ENCODE measurements at places on chromosomes 1 and 21. TPM values are rescaled to one million over a fixed set of nuclear protein-coding genes. Genes with fewer than 3 reads are reported as not detected.

Gene OR14A16
- not detected for total RNA-seq

Gene IGSF5
- not detected for total RNA-seq

Gene DYNLT4
- 0.83 TPM for total RNA-seq

DNA sequence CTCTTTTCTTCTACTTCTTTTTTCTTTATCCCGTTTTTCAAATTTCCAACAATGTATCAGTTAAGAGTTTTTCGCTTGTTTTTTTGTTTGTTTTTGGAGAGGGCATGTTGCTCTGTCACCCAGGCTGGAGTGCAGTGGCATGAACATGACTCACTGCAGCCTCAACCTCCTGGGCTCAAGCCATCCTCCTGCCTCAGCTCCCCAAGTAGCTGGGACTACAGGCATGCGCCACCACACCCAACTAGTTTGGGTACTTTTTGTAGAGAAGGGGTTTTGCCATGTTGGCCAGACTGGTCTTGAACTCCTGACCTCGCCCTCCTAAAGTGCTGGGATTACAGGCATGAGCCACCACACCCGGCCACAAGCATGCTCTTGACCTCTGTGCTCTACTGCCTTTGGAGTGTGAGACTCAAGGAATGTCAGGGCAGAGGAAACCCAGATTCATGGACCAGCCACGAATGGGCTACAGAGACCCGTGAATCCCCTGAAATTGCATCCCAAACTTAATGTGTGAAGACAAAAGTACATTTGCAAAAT is 65.1 kb upstream of the HSD17B7 start:
- no peak overlapping the region for H3K4me3 ChIP-seq
- no peaks in the 10 kb centered on the region for H3K4me1 ChIP-seq
- H3K27ac ChIP-seq, result no peak overlapping the region
- no peak for DNase-seq
- no peaks in the 10 kb centered on the region for H3K36me3 ChIP-seq

GRCh38 chr21:42373196-42373907 is 7.0 kb upstream of the TFF1 start:
- peaks cover 23% of the 10 kb centered on the region for H3K4me1 ChIP-seq
- peak overlapping the region; percentile 66 for H3K27ac ChIP-seq
- H3K36me3 ChIP-seq, result no peaks in the 10 kb centered on the region

DNA sequence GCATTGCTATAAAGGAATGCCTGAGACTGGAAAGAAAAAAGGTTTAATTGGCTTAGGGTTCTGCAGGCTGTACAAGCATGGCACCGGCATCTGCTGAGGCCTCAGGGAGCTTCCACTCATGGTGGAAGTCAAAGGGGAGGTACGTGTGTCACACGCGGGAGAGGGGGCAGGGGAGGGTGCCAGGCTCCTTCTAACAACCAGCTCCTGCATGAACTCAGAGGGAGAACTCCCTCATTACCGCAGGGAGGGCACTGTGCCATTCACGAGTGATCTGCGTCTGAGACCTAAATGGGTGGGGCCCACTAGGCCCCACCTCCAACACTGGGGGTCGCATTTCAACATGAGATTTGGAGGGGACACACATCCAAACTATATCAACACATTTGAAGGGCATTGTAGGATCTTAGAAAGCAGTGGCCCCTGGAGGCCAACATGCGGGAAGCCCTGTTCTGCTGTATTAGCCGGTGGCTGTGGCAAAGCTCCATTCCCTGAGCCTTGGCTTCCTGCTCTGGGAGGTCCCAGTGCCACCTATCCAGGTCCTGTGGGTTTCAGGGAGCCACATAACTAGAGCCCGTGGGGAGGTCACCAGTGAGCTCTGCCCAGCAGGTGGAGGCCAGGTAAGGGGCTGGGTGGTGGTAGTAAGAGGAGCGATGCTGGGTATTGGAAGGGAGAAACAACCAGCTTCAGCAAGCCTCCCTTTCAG is 10.0 kb downstream of the WNT3A start:
- DNase-seq, result no peak
- no peaks in the 10 kb centered on the region for H3K4me1 ChIP-seq
- no peaks in the 10 kb centered on the region for H3K27me3 ChIP-seq
- H3K4me3 ChIP-seq, result no peak overlapping the region
